ENCODE measurements at places on chromosomes 2 and 18. TPM values are rescaled to one million over a fixed set of nuclear protein-coding genes. Genes with fewer than 3 reads are reported as not detected.

The CSRNP3 gene
- total RNA-seq, result not detected

The ALPI gene
- not detected for total RNA-seq

The PDE6D gene
- 26.0 TPM for total RNA-seq

The LYPD1 gene
- 4.0 TPM for total RNA-seq

The ANKAR gene
- total RNA-seq, result 1.5 TPM

GRCh38 chr2:207792244-207792785 lies 22.6 kb upstream of the FZD5 start:
- peaks cover 6% of the 10 kb centered on the region for H3K27me3 ChIP-seq
- no peak overlapping the region for H3K4me3 ChIP-seq
- peak overlapping the region; percentile 79 for H3K27ac ChIP-seq
- H3K36me3 ChIP-seq, result no peaks in the 10 kb centered on the region
- peaks cover 25% of the 10 kb centered on the region for H3K4me1 ChIP-seq

GRCh38 chr2:109317471-109318095 lies 188.6 kb downstream of the SH3RF3 start:
- peaks cover 7% of the 10 kb centered on the region for H3K27me3 ChIP-seq
- peaks cover 53% of the 10 kb centered on the region for H3K4me1 ChIP-seq
- no peaks in the 10 kb centered on the region for H3K36me3 ChIP-seq
- H3K27ac ChIP-seq, result peak overlapping the region; percentile 96
- DNase-seq, result no peak

DNA sequence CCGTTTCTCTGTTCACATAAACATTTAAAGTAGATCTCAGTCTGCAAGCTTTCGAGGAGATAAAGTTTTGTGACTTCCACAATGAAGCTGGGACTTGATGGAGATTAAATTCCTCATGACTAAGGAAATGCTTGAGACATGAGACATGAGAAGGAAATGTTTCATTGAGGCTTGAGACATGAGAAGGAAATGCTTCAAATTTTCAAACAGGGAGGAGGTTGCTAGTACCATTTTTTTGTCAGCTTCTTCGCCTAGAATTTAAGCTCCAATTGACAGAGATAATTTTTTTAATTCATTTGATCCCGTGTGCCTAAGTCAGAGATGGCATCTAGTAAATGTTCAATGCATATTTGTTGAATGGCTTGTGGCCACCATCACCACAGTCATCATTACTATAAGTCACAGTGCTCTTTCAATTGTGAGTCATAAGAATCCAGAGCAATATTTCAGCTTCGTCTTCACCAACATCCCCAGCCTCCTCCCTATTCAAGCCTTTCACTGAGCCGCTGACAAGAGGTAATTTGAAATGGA lies 543 bp upstream of the MARCHF4 start:
- peaks cover 9% of the 10 kb centered on the region for H3K36me3 ChIP-seq
- peak overlapping the region; percentile 92 for H3K4me3 ChIP-seq
- DNase-seq, result peak; percentile 90
- H3K4me1 ChIP-seq, result peaks cover 73% of the 10 kb centered on the region
- peaks cover 4% of the 10 kb centered on the region for H3K27me3 ChIP-seq

DNA sequence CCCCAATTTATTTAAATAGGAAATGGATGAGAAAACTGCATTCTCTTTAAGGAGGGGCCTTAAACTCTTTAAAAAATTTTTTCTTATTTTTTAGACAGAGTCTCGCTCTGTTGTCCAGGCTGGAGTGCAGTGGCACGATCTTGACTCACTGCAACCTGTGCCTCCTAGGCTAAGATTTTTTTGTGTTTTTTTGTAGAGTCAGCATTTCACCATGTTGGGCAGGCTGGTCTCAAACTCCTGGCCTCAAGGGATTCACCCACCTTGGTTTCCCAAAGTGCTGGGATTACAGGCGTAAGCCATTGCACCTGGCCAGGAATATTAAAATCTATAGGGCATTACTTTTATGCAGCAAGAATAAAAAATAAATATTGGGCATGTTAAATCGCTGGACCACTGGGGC lies 56.0 kb downstream of the GALR1 start:
- H3K4me3 ChIP-seq, result no peak overlapping the region
- H3K36me3 ChIP-seq, result peaks cover 6% of the 10 kb centered on the region
- H3K27me3 ChIP-seq, result peaks cover 2% of the 10 kb centered on the region
- H3K4me1 ChIP-seq, result no peaks in the 10 kb centered on the region

- peaks cover 5% of the 10 kb centered on the region for H3K27me3 ChIP-seq
- no peak overlapping the region for H3K4me3 ChIP-seq
- H3K36me3 ChIP-seq, result no peaks in the 10 kb centered on the region
- peaks cover 6% of the 10 kb centered on the region for H3K4me1 ChIP-seq
- DNase-seq, result no peak
- H3K27ac ChIP-seq, result no peak overlapping the region
These were observed 27.7 kb downstream of the FAM110C start for GRCh38 chr2:18402-19271.

DNA sequence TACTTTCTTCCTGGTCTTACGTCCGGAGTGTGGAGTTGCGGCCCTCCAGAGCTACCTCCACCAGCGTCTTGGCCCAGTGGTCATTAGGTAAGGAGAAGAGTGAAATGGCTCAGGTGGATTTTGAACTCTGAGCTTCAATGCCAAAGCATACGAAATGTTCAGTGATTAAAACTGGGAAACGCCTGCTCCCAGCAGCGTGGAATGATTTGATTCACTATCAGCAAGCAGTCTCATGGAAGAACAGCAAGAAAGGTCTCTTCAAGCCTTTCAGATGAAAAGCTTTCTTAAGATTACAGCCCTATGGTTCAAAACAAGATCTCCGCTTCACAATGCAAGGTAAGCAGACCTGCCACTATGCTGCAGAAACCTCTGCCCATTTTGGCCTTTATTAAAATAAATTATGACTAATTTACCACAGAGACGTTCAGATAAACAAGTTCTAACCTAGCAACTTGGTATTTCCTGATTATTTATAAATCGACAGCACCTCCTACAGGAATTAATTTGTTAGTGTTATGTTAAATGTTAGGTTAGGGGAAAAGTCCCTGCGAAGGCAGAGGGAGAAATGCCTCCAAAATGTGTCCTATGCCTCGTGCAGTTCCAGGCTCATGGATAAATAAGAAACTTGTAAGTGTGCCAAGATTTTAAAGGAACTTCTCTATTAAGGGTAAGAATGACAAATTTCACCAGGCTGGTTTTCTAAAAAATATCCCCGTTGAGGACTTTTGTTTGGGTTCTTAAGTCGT lies 10.1 kb downstream of the SP9 start:
- DNase-seq, result peak; percentile 60
- H3K4me3 ChIP-seq, result no peak overlapping the region
- peak overlapping the region; percentile 7 for H3K27ac ChIP-seq
- H3K27me3 ChIP-seq, result peaks cover 32% of the 10 kb centered on the region
- H3K4me1 ChIP-seq, result peaks cover 32% of the 10 kb centered on the region
